ENCODE measurements at places on chromosomes 2 and 18.

GRCh38 chr2:67719351-67719750 is 322.2 kb downstream of the ETAA1 start:
- DNase-seq: no peak

DNA sequence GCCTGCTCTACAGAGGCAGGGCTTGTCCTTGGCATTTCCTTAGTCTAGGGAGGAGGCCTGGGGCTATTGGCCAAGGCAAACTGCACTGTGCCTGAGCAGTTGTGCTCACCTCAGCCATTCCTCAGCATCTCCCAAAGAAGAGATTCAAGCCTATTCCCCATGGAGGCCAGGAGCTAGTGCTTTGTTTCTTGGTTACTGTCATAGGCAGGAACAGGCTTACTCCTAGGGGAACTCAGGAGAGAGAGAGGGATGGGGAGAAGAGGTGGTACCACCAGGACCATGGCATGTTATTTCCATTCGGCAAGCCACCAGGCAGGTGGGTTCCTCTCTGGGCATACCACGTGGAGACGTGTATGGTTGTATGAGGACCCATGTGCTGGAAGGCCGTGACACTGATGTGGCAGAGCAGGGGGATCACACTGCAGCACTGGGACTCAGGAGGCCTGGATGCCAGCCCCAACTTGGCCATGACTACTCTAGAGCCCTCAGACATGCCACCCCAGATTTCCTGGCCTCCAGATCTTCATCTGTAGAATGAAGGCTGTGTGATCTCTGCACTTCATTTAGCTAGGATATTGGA is 233.7 kb downstream of the LOXHD1 start:
- DNase-seq: no peak

DNA sequence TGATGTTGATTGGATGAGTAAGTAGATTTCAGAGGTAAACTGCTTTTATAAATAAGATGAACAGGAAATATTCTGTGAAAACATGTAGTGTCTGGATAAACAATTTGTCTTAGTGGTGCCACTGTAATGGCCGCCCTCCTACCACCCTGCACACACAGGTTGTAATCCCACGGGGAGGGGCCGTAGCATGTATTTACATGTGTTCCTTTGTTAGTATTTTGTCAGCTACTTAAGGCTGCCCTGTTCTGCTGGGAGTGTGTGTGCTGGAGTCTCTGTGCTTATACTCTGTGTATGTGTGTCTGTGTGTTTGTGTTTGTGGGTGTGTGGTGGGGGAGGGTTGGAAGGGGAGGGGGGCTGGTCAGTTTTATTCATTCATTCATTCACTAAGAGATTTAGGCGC is 5.1 kb downstream of the TSHZ1 start:
- no peak for DNase-seq

DNA sequence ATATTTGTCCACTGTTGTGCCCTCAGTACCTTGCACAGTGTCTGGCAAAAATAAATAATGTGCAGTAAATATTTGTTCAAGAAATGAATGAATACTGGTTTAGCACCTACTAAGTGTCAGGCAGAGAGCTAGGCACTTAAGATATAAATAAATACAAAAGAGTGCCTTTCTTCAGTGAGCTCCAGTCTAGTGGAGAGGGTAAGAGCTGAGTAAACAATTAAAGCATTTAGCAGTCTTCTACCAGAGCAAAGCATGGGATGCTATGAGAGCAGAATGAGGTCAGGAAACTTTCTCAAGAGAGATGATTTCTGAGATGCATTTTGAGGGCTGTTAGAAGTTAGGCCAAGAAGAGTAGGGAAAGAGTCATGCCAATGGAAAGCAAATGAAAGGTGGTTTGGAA is 314.7 kb downstream of the DSC3 start:
- DNase-seq: no peak

DNA sequence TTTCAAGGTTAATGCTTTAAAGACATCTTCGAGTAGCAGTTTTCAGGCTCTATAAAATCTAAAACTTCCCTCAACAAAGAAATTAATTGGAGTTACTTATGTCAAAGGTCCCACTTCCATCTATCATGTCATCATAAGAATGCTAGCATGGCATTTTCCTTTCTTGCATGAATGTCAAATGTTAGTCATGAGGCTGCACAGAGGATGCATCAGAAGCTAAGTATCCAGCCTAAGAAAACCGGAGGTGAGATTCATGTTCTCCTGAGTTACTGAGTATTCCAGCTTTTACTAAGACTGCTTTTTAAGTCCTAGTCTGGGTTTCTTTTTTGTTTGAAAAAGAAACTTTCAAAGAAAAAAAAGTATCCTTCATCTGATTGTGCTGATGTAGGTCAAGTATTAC is 130.6 kb upstream of the CDH19 start:
- no peak for DNase-seq

DNA sequence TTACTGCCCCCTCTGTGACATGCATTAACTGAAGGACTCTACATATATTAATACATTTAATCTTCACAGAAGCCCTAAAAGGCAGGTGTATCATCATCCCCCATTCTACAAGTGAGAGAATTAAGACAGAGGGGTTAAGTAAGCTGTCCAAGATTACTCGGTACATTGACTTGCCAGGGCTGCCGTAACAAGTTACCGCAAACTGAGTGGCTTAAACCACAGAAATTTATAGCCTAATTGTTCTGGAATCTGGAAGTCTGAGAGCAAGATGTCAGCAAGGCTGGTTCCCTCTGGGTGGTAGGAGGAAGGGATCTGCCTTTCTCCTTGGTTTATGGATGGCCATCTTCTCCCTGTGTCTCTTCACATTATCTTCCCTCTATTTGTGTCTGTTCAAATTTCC is 605.5 kb downstream of the EPHA4 start:
- DNase-seq: no peak

DNA sequence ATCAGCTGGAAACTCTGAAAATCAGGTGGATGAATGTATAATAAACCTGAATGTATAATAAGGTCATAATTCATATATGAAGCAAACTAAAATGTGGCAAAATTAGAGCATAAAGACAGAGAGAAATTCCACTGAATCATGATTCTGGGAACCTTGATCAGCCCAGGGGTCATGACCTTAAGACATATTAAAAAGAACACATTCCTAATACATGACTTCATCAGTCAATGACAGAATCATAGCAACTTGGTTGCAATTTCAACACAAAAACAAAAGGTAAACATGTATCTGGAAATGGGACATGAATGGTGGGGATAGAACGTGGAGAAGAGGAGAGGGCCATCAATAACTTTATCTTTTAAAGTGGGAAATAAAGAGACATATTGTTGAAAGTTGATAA is 17.6 kb downstream of the AFF3 start:
- no peak for DNase-seq

DNA sequence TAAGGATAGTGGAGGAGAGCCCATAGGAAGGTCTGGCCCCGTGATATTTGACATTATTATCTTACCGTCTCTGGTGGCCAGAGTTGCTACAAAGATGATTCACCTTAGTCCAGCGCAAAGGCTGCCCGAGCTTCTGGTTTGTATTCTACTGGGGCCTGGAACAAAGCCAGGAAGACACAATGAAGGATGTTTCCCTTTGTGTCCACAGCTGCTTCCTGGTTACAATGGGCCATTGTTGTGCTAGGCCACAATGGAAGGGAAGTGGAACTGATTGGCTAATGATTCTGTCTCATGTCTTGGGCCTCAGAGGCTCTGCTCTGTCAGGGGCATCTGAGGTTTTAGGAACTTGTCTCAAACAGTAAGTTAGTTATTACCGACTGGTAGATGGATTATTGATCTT is 132.2 kb downstream of the TDRD15 start:
- no peak for DNase-seq

DNA sequence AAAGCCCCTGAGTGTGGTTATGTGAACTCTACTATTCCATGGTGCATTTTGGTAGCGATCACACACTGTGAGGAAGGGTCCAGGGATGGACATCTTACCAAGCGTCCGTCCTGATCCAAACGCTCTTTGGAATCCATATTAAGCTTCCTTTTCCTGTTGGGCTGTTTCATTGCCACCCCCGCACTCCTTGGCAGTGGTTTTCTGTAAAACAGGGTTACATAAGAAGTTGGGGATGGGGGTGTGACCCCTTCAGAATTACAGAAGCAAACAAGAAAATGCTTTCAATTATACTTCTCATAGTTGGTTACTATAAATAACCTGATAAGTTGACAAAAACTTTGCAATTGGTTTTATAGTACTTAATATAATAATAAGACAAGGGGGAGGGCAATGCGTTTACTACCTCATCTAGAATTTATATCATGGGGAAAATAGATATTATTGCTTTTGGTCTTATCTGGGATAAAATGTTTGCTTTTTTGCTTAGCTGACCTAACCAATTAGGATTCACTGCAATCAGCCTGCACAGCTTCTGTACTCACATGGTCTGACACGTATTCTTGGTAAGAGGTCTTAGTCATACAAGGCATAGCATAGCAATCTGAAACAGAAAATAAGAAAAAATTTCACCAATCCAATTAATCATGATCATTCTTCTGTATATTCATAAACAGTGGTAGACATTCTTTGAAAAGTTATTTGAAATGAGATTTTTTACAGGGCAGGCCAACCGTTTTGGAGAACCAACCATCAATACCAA is 103.1 kb downstream of the L3MBTL4 start:
- DNase-seq: no peak

- DNase-seq: no peak
Observed at GRCh38 chr2:65979446-65979845, 455.5 kb upstream of the MEIS1 start.

DNA sequence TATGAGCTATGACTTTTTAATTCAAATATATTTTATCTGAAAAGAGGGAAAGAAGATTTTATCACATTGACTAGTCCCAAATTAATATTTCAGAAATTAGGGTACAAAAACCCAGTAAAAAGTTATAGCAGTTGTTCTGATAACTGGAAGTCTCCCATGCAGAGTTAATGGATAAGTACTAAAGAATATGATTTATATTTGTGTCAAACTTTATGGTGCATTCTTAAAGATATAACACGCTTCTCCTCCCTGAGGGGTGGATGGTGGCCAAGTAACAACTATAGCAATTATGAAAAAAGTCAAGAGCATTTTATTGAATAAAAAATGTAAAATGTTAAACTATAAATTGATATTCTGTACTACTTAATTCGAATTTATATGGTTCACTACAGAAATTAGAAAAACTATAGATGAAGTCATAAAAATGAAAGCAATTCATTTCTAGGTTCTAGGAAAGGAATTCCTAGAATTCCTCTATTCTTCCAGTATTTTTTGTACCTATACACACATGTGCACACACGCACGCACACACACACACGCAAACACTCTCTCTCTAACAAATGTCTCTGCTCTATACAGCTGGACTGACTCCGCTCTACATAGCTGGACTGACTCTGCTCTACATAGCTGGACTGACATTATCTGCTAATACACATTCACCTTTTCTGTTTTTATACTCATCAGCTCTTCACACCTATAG is 111.3 kb downstream of the PRELID3A start:
- DNase-seq: no peak

- no peak for DNase-seq
Observed at GRCh38 chr2:132623096-132623839, 46.7 kb downstream of the LYPD1 start.

DNA sequence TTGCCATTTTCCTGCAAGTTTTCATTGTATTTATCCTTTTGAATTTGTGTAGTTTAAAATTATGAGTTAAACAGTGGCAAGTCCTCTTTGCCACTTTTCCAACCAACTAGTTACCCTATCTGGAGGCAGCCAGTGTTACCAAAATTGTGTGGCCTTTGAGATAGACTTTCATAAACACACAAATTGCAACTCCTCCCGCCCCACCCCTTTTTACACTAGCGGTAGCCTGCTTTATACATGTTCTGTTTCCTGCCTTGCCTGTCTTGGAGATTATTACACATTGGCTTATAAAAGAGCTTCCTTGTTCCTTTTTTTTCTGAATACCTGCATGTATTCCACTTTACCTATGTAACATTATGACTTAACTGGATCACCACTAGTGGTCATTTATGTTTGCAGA is 56.5 kb downstream of the RPIA start:
- no peak for DNase-seq

DNA sequence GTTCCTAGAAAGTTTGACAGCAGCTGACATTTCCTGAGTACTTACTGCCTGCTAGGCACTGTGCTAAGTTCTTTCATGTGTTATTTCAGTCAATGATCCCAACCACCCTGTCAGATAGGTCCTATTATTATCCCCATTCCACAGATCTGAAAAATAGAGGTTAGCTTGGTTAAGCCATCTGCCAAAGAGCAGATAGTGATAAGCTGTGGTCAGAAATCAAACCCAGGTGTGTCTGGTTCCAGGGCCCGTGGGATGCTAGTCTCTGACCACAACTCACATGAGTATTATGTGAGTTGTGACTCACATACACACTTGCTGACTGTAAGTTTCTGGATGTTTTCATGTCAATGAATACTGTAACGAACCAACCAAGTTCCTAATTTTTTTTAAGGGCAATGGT is 132.0 kb upstream of the APCDD1 start:
- DNase-seq: no peak

GRCh38 chr2:201223089-201224073 is 37.0 kb upstream of the CASP8 start:
- no peak for DNase-seq

DNA sequence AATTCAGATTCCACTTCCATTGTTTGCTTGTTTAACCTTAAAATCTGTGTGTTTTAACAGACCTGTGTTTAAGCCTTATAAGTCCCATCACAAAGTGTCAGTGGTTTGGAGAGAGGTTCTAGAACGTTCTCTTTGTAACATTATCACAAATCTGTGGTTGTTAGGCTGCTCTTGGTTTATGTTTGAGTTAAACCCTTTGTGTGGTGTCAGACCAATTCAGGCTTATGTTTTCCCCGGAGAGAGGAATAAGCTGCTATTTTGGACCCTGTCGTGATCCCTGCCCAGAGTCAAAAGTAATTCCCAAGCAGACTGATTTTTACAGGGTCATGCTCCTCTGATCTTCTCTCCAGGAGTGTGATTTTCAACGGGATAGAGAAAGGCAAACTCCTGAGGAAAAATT is 43.8 kb upstream of the LTBP1 start:
- DNase-seq: no peak

DNA sequence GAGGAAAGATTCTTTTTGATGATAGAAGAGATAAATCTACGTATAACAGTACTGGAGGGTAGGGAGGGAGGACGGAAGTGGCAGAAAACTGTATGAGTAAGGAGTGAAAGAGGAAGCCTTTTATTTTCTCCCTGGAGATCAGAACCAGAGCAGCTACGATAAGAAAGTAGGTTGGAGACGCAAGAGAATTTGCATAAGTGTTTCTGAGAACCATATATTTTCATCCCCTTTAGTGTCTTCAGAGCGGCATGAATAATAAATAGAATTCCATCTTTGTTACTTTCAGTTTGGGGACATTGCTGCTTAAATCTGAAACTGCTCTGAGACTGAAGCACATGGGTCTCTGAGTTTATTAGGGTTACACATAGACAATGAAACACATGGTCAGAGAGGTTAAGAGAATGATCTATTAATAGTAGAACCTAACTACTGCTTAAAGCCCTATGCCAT is 230.2 kb upstream of the TNP1 start:
- no peak for DNase-seq

GRCh38 chr2:106129150-106129549 is 65.0 kb downstream of the UXS1 start:
- no peak for DNase-seq

DNA sequence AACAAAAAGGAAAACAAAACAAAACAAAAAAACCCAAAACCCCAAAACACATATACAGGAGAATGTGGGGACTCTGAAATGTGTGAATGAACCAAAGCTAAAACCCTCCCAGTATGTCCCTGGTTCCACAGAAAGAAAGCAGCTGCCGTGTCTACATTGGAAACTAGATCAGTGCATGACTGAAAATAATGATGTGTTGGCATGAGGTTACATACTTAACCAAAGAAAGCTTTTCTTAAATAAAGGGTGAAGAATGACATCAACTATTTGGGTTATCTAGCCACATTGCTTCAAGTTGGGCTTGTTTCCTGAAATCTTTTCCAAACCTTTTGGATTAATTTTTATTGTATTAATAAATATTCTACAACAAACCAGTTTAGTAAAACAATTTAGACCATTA is 91.9 kb upstream of the FN1 start:
- DNase-seq: no peak

Data from mesothelial cell of epicardium (in vitro differentiated cells).